DMS153 (cell line): ENCODE measurements at places on chromosomes 2 and 18.

DNA sequence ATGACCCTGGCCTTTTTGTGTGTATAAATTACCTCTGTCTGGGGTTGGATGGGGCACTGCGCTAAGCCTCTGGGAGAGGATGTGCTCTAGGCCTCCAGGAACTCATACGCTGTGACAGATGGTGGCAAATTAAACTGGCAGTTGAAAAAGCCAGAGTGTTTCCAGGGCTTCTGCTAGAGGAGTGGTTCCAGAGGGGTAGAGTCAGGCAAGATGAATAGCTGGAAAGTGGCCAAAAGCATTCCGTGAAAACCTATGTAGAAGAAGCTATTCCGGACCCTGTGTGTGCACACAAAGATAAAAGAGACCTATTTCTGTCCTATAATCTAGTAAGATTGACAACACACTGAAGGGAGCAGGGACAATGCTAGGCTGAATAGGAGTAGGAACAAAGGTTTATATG is 84.8 kb downstream of the ACTR3 start:
- DNase-seq, result no peak

GRCh38 chr2:179437430-179437829 is 172.8 kb upstream of the SESTD1 start:
- DNase-seq, result no peak

DNA sequence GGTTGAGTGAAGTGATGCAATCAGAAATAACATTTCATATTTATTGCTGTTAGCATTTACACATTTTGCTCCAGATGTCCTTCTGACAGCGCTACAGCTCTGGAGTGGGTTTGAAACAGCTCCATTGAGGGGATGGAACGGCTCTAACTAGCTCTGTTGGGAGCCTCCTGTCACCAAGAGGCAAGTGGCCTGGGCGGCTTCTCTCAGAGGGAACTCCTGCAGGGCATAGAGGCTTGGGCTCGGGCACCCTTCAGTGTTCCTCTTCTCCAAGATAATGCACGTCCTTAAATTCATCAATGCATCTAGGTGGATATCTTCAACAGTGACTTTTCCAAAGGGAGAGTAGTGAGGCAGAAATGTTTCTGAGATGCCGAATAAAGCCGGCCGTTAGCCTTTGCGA is 122.5 kb downstream of the CNTNAP5 start:
- no peak for DNase-seq

GRCh38 chr18:67379981-67380380 is 136.5 kb downstream of the DSEL start:
- DNase-seq, result no peak

- DNase-seq, result no peak
Observed at GRCh38 chr2:133954636-133955035, 299.2 kb upstream of the MGAT5 start.

- no peak for DNase-seq
Observed at GRCh38 chr2:85873679-85874078, 15.1 kb downstream of the ST3GAL5 start.

DNA sequence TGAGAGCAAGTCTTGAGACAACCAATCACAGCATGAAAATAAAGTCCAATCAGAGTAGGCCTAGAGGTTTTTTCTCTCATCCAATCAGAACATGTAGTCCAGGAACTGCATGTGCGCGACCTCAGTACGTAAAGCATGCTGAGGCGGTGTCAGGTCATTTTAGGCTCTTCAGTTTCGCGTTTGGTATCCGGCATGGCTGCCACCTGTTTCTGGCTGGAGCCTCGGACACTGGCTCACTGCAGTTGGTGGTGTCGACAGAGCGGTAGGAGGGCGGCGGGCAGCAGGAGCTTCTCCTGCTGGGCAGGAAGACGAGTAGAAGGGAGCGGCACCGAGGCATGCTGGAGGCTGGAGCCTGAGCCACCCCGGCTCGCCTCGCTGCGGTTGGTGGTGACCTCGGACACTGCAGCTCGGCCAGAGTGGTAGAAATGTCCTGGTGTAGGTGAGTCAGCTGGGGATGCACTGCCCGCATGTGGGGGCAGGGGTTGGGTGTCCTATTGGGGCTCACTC is 15.8 kb downstream of the CCDC74A start:
- DNase-seq, result no peak

DNA sequence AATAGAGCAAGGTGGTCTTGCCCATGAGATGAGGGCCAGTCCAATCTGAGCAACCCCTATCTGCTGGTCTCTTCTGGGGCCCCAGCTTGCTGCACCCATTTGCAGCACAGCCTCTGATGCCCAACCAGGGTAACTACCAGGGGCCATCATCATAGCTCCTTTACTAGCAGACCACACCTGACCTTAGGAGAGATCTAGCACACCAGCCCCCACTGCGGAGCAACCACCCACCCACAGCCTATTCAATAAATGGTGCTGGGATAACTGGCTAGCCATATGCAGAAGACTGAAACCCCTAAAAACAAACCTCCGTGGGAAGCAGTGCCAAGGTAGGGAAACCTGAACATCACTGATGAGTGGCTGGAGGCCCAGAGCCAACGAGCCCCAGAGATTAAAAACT is 196.1 kb upstream of the RBBP8 start:
- no peak for DNase-seq
